Ammon's horn (tissue), 1 donor: ENCODE measurements at places on chromosomes 3 and 15.

DNA sequence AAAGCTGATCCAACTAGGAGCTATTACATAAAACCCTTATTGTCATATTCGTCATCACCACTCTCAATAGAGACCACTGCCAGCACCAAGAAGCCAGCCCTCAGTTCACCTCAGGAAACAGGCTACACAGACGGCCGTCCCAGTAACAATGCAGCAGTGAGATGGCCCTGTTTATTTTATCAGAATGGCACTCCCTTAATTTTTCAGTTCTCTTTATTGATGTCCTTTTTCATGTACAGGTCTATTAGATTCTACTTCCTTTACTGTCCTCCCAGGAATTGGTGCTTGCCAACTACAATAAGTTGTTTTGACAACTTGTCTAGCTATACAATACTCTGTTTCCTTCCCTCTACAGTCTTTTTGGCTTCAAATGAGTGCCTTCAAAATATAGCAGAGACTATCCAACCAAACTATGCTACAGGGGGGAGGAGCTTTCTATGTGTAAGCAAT, 272.5 kb downstream of the ZBTB20 start:
- DNase-seq: no peak

DNA sequence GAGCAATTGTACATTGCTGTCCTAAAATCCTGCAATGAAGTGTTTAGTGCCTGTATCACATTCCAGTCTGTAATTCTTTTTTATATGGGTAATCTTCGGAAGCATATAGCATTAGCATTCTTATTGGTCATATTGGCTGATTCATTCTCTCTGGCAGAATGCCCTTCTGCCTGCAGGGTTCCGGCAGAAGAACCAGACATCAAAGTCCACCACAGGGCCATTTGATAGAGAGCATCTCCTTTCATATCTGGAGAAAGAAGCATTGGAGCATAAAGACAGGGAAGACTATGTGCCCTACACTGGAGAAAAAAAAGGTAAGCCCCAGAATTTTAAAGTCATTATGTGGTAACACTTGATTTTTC, 39.6 kb downstream of the TMOD3 start:
- DNase-seq: no peak

DNA sequence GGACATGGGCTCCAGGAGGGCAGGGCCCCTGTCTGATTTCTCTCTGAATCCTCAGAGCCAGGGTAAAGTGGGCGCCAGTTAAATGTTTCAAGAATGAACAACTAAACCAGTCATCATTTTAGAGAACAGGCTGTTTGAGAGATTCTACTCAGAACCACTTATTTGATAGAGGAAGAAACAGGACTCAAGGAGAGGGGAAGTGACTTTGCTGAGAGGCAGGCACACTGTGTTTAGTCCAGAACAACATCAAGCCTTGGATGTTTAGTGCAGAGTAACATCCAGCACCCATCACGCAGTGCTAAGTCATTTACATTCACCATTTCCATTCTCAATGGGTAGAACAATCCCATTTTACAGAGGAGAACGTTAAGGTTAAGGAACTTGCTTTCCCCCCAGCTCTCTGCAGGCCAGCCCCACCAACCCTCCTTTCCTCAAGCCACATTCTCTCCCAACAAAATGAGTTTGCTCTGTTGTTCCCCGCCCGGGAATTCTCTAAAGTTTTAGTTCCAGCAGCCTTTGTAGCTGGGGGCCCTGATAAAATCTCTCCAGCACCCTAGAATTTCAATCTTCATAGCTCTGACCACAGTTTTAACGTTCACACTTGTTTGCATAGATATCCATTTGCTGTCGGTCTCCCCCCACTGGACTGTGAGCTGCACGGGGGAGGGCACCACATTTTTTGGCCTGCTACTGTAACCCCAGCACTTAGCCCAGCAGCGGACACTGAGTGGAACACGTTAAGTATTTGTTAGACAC, 962 bp downstream of the NMNAT3 start:
- DNase-seq: no peak

GRCh38 chr3:113495035-113495434, 19.9 kb downstream of the SPICE1 start:
- DNase-seq: peak; percentile 35

- no peak for DNase-seq
Measured at GRCh38 chr3:127894481-127894880, 20.6 kb upstream of the KBTBD12 start.

DNA sequence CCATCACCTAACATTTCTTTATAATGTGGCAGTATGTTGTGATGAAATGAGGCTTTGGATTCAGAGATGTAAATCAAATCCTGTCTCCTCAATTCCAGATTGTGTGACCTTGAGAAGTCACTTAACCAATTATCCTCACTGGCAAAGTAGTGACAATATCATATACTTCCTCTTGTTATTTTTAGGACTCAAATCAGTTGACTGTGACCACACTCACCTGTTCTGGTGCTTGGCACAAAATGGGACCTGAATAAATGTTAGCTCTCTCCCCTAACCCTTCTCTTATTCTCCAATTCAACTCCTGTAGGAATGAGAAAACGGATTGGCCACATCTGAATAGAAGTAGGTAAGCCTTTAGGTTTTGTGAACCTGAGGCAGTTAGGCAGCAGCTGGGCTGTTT, 42.1 kb downstream of the IQCH start:
- no peak for DNase-seq

- DNase-seq: no peak
Measured at GRCh38 chr3:130686833-130687232, 59.8 kb downstream of the PIK3R4 start.

DNA sequence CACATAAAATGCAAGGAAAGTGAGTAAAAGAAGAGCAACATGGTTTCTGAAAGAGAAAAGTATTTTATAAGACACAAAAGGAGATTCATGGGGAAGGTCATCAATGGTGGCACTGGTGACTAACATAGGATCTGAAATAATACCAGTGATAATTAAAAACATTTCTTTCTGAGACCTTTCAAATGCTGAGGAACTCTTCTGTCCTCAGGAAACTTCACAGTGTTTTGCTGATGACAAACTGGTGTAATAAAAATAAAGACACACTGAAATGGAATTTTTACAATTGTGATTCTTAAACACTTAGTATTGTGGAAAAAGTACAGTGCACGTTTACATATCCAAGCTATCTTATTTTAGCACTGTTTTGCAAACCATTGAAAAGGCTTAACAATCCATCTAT, 80.4 kb upstream of the ZBTB20 start:
- no peak for DNase-seq

GRCh38 chr3:195156286-195156890, 114.6 kb downstream of the XXYLT1 start:
- peak; percentile 53 for DNase-seq

DNA sequence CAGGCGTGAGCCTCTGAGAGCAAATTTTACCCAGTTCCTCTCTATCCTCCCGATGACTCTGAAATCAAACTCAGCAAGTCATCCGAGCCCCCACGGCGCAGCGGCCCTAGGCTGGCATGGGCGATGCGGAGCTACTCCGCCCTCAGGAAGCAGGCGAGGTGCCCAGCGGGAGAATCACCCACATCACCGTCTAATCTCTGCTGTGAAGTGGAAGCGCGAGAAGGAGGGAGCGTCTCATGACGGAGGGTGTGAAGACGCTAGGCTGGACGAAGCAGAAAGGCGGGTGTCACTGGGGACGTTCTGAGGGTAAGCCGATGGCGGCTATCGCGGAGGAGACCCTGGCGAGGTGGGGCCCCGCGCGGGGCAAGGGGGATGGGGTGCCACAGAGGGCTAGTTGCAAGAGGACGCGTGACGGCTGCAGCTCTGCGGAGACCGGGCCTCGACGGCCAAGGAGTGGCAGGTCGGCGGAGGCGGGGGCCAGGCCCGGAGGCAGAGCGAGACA, 9.1 kb upstream of the GNAI2 start:
- peak; percentile 60 for DNase-seq

DNA sequence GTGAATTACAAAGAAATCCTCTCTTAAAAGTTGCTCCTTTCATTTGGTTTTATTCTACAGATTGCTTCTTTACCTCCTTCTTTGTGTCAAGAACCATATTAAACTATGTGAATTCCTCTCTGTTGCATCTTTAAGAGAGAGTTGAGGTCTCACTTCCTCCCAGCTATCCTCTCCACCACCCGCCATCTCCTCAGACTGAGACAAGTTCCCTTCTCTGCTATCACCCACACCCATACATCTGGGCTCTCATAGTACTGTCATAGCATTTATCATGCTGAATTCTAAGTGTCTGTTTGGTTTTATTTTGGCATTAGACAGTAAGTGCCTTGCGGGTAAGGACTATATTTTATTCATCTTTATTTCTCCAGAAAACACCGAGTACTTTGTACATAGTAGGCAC, 54.2 kb downstream of the B3GALNT1 start:
- DNase-seq: no peak

- peak; percentile 53 for DNase-seq
Measured at GRCh38 chr3:173109143-173109542, 31.9 kb downstream of the SPATA16 start.

DNA sequence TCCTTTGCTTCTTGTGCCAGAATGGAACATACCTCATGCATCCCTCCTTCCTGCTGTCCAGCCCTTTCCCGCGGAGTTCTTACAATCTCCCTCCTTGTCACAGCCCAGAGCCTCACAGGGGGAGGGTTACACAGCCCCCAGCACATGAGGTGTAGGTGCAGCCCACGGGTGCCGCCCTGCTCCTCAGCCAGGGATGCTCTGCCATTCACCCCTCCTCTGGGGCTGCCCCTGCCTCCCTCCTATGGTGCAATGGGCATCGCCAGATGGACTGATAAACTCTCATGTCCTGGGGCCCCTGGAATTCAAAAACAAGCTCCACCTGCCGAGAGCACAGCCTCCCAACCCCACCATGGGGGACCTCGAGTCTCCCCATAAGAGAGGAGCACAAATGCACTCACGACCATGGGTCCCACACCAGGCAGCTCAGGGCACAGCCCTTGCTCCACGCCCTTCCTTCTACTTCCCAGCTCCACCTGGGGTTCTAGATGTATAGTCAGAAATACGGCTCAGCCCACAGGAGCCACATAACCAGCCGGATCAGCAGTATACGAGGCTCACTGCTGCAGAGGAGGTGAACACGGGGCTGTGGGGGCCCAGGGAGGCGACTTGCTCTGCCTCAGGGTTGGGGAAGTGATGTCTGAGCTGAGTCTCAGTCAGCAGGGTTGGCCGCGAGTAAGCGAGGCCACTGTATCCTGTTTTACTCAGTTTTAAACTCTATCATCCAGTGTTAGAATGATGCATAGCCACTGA, 269.7 kb upstream of the LYSMD4 start:
- no peak for DNase-seq

GRCh38 chr3:123006609-123007008, 21.0 kb downstream of the SEMA5B start:
- DNase-seq: no peak

- no peak for DNase-seq
Measured at GRCh38 chr3:100081311-100081710, 33.0 kb downstream of the FILIP1L start.

GRCh38 chr3:129101370-129102138, 20.1 kb downstream of the RAB43 start:
- no peak for DNase-seq

DNA sequence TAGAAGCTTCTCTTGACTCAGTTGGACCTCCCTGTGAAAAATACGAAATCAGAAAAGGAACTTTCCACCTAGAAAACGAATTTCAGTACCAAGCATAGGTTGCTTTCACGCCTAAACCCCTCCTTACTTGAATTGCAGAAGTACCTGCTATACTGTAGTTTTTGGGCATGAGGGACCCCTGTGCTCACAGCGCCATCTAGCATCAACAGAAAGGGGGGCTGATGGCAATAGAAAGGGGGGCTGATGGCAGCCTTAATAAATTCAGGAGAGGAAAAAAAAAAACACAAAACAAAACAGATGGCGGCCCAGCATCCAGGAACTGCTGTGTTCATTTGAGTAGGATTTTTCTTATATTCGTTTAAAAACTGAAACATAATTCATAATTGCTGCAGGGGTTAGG, 96.7 kb downstream of the NPAP1 start:
- DNase-seq: no peak

DNA sequence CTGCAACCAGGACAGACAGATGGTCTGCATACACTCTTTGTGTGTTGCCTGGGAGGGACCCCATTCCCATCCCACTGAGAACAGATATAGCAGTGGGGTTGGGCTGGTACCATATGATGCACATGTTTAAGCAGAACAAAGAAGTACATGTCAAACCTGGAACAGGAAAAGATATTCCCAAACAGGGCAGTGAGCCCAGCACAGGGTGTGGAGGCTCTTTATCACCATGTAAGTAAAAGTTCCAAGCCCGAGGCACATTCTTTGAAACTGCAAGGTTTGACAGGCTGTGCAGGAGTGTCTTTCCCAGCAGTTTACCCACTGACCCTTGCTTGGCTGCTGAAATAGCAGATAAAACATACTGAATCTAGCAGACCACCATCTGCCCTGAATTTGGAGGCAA, 5.3 kb upstream of the ZNF445 start:
- no peak for DNase-seq
